CD8-positive, alpha-beta T cell (primary cell): ENCODE measurements at places on chromosomes 2 and 18.

DNA sequence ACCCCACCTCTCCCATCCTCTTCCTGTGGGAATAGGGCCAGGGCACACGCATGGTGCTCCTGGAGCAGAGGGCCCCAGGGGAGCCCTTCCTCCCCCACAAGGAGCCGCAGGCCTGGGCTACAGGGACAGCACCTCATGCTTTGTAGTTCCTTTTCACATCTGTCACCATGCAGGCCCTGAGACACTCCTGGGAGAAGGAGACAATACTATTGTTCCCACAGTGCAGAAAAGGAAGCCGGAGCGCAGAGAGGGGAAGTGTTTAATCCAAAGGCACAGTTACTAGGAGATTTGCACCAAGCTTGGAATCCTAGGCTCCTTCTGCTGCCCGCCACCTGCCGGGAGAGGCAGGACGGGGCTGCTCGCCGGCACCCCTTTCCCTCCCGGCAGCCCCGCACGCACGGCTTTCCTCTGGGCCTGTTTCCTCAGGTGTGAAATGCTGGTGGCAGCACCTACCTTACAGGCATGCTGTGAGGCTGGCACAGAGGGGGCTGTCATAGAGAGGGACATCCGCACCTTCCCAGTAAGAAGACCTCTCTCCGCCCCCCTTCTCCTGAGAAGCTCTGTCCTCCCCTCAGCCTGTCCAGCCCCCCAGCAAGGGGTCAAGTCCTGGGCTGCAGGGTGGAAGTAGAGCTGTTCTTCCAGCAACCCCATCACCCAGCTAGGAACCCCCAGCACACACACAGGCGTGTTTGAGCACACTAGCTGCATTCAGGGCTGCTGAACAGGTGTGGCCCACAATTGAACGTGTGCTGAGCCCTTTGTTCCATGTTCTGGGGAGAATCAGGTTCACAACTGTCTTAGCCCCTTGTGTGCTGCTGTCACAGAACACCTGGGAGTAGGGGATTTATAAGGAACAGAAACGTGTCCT lies 62.6 kb downstream of the SMAD7 start:
- no peak for DNase-seq

DNA sequence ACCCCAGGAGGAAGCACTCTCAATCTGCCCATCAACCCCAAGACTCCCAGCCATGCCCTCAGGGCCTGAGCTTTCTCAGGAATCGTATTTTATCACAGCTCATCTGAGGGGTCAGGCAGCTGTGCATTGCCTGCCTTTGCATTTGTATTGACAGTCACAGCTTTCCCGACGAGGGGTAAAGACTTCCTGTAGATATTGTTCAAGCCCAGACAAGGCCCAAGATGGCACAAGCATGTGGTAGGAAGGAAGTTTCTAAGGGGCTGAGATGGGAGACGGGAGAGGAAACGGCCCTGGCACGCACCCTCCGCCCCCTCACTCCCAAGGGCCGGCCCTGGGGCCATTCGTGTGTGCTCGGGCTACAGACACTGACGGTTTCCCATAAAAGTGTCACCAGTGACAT lies 34.2 kb upstream of the PRLH start:
- no peak for DNase-seq

DNA sequence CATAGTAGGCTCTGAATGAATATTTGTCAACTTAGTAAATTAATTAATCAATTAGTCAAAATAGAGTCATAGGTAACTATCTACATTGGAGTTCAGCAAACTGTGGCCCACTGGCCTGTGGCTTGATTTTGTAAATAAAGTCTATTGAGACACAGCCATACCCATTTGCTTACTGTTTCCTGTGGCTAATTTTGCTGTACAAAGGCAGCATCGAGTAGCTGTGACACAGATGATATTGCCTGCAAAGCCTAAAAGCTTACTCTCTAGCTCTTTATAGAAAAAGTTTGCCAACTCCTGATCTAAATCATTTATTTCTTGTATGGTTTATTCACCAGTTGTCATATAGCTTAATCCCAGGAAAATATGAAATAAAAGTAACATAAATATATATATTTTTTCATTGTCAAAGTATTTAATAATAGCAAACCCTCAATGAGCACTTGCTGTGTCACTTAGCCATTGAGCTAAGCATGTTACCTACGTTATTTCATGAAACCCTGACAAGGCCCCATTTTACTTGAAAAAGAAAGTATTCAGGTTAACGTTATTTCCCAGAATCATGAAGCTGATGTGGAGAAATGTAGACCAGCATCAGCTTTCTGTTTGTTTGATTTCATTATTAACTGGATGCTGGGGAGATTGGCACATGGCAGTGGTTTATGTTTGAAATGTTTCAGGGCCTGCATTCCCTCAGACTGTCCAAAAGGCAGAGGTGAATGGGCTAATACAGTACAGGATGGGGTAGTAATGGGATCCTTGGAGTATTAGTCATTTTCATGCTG lies 69.6 kb downstream of the ICOS start:
- no peak for DNase-seq

- DNase-seq, result no peak
Measured at GRCh38 chr2:219161097-219161496, 482 bp upstream of the NHEJ1 start.

DNA sequence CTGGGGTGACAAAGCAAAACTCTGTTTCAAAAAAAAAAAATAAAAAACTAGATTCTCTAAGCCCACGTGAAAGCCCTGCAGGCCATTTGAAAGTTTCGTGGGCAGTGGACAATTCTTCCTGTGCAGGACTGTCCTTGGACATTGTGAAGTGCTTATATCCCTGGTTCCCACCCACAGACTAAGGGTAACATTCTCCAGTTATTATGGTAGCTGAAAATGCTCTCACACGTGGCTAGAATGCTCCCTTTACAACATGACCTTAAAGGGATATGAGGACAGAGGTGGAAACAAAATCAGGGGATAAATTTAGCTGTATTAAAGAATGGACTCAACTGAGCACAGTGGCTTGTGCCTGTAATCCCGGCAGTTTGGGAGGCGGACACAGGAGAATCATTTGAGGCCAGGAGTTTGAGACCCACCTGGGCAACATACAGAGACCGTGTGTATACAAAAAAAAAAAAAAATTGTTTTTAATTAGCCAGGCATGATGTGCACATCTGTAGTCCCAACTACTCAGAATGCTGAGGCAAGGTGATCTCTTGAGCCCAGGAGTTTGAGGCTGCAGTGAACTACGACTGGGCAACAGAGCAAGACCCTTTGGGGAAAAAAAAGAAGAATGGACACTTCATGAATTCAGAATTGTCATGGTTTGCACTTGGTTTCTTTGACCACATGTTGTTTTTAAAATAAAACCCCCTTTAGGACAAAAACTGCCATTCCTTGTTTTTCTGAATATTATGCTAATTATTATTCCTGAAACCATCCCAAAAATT lies 167.9 kb downstream of the MGAT5 start:
- no peak for DNase-seq

DNA sequence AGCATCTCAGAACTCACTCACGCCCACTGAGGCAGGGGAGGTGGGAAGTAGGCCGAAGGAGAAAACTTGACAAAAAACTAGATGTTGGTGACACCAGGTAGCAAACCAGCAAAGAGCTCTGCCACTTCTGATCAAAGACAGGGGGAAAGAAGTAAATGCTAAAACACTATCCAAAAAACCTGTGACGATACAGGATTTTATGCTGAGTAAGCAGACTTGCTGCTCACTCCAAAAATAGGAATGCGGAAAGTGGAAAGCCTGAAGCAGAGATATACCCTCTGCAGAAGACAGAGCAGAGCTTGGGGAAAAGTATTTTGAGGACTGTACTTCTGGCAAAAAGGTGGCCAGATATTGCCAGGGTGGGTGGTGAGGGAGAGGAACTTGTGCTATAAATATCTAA lies 73.3 kb upstream of the YPEL5 start:
- no peak for DNase-seq

- no peak for DNase-seq
Measured at GRCh38 chr18:79542876-79543750, 136.5 kb upstream of the CTDP1 start.

DNA sequence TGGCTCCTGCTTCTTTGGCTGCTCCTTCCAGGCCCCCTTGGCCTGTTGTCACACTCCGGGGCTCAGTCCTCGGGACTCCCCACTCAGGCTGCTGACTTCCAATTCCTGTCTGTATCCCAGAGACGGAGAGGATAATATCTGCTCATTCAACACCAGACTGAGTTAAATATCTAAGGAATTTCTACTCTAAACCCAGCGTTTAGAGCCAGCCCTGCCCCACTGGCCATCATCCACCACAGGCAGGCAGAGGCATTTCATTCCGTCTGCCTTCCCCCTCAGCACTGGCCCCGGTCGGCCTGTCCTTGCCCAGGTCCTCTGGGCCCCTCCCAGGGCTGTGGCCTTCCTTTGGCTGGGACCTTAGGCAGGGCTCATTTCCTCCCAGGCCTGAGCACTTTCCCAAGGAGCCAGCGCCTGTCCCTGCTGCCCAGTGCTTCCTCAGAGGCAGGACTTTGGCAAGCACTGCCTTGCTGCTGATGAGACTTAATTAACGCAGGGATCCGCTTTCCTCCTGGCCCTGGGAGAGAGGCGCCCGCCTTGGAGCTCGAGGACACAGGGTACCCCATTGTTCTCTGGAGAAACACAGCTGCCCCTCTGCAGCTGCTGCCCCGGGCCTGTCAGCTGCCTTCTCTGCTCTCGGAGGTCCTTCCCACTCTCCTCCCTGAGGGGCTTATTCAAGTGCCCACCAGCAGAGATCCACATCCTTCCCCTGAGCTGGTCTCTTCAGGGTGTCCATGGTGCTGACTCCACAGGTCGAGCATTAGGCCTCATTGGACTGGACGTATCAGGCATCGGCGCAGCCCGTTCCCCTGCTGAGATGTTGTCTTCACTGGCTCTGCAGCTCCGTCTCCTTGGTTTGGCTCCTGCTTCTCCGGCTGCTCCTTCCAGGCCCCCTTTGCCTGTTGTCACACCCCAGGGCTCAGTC lies 42.8 kb downstream of the ATOH8 start:
- no peak for DNase-seq

DNA sequence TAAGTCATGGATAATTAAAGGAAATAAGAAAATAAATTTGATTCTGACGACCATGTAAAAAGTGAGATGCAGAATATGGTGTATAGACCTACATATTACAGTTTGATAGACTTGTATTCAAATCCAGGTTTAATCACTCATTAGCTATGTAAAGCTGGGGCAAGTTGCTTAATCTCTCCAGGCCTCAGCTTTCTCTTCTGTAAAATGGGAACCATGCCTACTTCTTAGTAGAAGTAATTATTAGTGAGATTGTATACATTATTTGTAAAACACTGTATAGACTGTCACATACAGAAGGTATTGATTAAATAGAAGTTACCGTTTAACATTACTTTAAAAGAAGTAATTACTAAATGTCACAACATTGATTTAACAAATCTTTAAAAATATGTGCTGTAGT lies 392.2 kb downstream of the STK39 start:
- no peak for DNase-seq

- DNase-seq, result no peak
Measured at GRCh38 chr2:147440734-147441133, 404.1 kb upstream of the ACVR2A start.
